ENCODE measurements at places on chromosomes 11 and 22.
A peak's percentile ranks its signal among the peaks of the same experiment; 100 is the strongest.

GRCh38 chr11:65113839-65114238, 2.2 kb downstream of the TM7SF2 start:
- DNase-seq = no peak

GRCh38 chr22:38097058-38097457, 13.1 kb upstream of the SLC16A8 start:
- DNase-seq = peak; percentile 51

- DNase-seq = no peak
Observed at GRCh38 chr11:67211656-67212436, 54.4 kb upstream of the GRK2 start.

DNA sequence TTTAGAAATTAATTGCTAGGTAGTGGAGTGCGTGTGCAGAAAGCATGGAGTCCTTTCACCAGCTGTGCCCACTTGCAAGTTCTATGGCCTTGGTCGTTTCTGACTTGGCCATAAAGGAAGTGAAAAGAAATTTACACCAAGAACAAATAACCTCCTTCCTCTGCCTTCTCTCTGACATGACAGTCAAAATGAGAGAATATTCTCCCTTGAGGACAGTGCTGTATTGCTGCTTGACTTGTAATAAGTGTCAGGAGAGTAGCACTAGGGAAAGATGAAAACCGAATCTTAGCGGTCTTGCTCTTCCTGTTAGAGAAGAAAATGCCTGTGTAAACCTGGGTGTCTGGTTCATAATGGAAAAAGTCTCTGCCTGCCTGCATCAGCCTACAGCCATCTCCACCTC, 333.1 kb upstream of the RAG2 start:
- DNase-seq = no peak

DNA sequence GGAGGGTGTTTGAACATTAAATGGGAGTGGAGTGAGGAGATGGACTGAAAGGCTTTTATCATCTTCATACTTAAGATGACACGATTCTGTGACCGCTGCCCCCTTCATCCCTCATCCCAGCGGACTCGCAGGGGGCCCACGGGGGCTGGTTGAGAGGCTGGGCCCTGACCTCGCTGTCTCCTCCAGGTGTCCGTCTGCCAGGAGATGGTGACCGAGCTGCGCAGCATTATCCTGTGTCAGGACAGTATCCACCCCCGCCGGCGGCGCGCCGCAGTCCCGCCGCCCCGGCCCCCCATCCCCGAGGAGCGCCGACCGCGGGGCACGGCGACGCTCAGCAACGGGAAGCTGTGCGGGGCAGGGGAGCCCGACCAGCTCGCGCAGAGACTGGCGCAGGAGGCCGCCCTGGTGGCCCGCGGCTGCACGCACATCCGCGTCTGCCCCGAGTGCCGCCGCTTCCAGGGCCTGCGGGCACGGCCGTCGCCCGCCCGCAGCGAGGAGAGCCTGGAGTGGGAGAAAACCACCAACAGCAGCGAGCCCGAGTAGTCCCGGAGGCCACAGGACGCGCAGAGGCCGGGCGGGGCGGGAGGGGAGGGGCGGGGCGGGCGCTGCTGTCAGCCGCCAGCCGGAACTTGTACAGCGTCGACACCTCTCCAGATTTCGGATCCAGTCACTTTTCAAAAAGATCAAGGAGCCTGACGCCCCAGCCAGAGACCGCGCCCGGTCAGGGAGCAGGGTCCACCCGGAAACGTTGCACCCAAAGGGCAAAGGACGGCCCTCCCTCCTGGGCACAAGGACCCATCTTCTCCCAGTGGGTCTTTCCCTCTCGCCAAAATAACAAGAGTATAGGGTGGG, 38.0 kb upstream of the TBCEL start:
- peak; percentile 17 for DNase-seq

GRCh38 chr11:111157571-111157970, 88.0 kb upstream of the POU2AF2 start:
- DNase-seq = no peak

DNA sequence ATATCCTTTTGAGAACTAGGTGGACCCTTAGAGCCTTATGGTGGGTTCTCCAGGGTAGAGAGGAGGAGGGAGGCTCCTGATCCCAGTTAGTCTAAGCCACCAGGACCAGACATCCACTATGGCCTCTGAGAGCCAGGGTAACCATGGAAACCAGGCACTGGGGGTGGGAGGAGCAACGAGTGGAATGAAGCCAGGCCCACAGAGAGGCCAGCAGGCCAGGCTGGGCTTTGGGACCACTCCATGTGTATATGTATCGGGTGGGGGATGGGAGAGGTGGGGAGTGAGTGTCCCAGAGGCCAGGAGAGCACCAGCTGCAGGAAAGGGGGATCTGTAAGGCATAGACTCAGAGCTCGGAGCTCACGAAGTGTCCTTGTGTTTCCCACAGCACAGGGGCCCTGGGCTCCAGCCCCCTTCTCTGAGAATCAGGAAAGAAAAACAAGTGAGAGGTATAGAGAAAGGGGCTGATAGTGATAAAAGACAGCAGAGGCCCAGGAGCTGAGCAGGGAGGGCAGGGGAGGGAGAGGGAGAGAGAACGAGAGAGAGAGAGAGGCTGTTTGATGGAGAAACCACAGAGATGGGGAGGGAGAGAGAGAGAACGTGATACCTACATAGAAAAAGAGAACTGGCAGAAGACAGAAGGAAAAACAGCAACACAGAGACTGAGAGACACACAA, 15.5 kb upstream of the TSPAN18 start:
- DNase-seq = peak; percentile 25

GRCh38 chr11:61777234-61778090, 14.9 kb downstream of the TMEM258 start:
- no peak for DNase-seq

DNA sequence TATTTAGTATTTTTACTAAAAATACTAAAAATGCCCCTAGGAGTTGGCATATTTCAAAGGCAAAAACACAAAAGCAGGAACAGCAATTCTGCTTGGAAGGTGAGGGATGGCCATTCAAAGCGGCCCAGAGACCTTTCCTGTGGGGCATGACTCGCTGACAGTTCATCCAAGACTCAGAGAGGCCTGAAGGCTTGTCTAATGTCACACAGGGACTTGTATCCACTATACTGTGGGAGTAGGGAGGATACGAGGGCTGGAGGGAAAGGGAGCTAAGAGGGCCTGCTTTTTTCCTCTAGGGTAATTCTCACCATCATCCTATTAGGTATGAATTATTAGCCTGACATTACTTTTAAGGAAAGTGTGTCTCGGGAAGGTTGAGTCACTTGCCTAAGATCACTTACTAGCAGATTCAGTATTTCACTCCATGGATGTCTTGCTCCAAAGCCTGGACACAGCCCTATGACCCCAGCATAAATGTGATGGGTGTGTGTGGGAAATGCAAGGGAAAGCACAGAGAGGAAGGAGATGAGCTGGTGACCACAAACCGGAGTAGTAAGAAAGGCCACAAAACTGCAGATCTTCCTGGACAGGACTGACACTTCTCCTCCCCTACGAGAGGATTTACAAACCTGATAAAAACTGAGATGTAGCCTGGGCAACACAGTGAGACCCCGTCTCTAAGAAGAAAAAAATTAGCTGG, 16.7 kb upstream of the UCP3 start:
- DNase-seq = no peak

DNA sequence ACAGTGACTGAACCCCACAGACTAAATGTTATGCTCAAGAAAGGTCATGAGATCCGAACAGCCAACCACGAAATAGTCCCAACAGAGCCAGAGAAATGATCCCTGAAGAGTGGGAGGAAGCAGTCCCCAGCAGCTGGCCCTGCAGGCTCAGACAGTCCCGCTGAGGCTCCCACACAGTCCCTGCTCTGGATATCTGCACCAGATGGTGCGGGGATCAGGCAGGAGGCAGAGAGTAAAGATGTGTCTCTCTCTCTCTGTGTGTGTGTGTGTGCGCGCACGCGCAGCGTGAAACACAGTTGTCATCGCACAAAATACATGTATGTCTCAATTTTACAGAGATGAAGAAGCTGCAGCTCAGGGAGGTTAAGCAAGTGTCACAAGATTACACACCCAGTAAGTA, 27.9 kb downstream of the GUCY1A2 start:
- DNase-seq = no peak

- DNase-seq = no peak
Observed at GRCh38 chr11:69298267-69299022, 4.5 kb downstream of the MYEOV start.

DNA sequence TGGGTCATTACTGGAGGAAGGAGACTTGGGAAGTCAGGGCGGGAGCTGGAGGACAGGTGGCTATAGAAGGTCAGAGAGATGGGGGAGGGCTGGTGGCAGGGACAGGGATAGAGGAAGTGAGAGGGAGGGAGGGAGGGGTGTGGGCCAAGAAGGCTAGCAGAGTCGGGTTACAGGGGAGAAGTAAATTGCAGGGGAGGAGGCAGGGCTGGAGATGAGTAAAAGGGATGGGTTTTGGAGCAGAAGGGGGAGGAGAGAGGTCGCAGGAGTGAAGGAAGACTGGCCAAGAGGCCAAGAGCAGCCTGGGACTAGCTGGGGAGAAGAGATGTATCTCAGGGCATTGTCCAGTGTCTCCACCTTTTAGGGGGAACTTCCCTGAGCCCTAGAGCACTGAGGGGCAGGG, 33.0 kb downstream of the LRRC10B start:
- no peak for DNase-seq

Measured in NCI-H2227 treated with DMSO at 0.1 percent for 48 hours (cell line).